ENCODE measurements at places on chromosomes 16 and 17.

- no peak for DNase-seq
Measured at GRCh38 chr16:65021852-65022595, 99.8 kb downstream of the CDH11 start.

GRCh38 chr16:71966932-71967331 is 33.3 kb downstream of the PKD1L3 start:
- no peak for DNase-seq

GRCh38 chr17:19533036-19533717 is 477 bp upstream of the SLC47A1 start:
- DNase-seq = no peak

- DNase-seq = no peak
Measured at GRCh38 chr17:56637254-56637653, 43.8 kb downstream of the NOG start.

GRCh38 chr17:68868708-68869107 is 86.5 kb downstream of the ABCA8 start:
- no peak for DNase-seq

DNA sequence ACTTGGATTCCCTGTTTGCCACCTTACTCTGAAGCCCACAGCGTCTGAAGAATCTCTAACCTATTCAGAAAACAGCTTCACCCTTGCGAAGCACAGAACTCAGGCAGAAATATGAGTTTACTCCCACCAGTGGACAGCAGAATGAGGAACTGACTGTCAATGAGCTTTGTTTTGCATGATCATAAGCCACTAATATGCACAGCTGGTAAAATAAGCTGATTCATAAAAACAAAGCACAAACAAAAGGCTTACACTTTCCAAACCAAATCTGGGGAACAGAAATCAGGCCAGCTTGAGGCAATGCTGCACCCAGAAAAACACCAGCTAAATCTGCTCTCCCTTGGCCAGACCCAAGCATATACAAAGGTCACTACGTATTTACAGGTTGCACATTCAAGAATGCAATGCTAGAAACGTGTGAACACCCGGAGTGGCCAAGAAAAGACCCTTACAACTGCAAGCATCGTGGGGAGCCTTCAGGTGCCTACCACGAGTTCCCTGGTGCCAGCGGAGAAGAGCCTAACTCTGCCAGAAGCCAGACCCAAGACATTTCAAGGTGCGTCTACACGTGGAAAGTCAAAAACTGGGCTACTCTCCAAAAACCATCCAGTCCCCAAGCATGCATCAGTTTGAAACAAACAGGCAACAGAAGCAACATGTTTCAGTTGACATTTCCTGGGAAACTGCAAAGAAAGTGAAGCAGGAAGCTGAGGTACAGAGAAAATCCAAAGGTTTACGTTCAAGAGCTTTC is 207.1 kb downstream of the ZFHX3 start:
- DNase-seq = no peak

DNA sequence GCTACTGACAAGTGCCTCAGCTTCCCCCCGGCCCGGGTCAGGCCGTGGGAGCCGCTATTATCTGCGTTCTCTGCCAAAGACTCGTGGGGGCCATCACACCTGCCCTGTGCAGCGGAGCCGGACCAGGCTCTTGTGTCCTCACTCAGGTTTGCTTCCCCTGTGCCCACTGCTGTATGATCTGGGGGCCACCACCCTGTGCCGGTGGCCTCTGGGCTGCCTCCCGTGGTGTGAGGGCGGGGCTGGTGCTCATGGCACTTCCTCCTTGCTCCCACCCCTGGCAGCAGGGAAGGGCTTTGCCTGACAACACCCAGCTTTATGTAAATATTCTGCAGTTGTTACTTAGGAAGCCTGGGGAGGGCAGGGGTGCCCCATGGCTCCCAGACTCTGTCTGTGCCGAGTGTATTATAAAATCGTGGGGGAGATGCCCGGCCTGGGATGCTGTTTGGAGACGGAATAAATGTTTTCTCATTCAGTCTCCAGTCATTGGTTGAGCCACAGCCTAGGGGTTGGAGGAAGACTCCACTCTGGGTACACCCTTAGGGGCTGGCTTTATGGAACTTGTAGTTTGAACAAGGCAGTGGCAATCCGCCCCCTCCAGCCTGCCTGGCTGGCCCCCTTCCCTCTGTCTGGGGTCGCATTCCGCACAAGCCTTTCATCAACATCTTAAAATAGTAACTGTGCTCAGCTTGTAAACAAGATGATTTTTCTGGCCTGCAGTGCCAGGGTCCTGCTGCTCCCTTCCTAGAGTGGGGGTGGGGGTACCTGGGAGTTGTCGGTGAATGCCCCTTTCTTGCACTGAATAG is 4.1 kb downstream of the SYNGR2 start:
- no peak for DNase-seq

DNA sequence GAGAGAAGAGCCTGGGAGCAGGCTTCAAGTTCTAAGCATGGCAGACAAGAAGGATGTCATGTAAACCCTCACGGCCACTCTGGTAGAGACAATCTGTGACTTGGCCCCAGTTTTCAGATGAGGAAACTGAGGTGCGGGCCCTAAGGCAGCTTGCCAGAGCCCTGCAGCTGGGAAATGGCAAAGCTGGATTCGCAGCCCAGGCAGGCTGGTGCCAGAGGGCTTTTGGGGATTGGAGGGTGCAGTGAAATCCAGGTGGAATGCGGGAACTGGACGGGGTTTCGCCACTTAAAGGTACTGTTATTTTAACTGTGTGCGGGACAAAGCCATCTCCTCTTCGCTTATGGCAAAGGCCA is 477 bp upstream of the OSGIN1 start:
- no peak for DNase-seq

- DNase-seq = no peak
Measured at GRCh38 chr16:87618216-87618615, 15.9 kb downstream of the JPH3 start.

DNA sequence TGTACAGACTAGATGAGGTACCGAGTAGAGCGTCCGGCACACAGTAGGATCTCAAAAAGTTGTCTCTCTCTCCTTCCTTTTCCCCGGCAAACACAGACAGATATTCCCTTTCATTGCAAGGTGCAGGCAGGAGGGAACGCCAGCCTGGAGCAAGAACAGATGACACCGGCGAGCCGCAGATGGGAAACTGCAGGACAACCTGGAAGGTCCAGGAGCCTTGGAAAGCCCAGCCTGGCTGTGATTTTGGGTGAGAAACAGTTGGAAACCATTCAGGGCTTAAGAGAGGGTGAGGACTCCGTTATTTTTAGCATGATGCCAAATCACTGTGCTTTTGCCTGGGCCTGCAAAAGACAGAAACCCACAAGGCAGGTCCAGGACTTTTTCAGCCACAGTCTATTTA is 7.3 kb downstream of the CDH11 start:
- no peak for DNase-seq

DNA sequence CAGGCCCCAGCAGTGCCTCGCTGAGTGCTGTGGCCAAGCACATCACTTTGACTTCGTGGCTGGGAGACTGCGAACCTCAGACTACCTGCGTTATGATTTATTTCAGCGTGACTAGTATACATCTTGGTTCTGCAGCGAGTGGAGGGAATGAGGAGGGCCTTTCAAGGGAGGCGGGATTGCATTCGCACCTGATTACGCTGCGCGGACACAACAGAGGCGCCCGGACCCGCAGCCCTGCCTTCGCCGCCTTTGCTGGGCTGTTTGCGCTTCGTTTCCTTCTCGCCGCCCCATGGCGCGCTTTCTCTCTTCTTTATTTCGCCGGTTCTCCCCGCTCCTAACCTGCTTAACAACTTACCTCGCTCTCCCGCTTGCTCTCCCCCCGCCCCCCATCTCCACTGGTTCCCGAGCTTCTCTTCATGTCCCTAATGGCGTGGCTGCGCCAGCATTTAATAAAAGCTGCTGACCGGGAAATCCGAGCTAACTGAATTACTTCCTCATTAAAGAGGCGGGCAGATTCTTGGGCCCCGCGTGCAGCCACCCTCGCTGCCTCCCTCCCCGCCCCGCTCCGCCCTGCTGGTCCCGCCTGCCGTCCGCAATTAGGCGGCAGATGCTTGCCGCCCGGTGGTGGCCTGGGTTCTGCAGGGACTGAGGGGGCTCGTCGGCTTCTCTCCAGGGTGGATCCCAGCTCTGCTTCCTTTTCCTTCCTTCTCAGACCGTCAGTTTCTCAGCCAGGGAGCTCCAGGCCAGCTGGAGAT is 257.6 kb upstream of the SDK2 start:
- DNase-seq = no peak

DNA sequence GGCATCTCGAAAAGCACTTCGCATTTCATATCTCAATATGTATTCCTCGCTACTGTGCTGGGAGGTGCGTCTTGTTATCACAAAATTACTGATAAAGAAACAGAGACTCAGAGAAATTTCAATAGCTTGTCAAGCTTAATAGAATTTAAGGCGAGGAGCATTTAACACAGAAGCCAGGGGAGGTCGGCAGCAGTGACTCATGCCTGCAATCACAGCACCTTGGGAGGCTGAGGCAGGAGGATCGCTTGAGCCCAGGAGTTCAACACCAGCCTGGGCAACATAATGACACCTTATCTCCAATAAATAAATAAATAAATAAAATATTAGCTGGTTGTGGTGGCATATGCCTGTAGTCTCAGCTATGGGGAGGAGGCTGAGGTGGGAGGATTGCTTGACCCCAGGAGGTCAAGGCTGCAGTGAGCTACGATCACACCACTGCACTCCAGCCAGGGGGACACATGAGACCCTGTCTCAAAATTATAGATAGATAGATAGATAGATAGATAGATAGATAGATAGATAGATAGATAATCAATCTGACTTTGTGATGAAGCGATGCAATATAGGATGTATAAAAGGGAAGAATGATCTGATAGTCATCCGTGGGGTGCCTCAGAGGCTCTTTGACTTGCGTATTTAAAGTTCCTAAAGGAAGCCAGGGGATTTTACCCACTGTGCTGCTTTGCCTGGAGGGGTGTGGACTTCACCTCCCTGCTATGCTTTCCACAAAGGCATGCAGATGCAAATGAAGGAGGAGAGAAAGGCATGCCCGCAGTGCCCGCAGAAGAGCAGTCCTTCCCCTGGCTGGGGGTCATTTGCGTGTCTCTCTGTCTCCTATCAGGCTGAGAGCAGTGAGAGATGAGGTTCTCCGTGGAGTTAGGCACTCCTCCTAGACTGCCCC is 15.9 kb upstream of the USP10 start:
- DNase-seq = no peak

DNA sequence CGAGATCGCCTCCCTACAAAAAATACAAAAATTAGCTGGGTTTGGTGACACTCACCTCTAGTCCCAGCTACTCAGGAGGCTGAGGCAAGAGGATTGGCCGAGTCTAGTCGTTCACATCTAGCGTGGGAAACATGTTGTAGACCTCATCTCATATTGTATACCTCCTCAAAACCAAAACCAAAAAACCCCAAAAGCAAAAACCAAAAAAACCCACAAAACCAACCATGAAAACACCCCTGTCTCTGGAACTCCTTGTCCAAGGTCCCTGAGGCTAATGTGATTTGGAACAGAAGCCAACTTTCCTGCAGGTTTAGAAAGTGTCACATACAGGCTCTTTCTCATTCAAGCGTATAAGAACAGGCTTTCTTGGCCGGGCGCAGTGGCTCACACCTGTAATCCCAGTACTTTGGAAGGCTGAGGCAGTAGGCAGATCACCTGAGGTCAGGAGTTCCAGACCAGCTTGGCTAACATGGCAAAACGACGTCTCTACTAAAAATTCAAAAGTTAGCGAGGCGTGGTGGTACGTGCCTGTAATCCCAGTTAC is 29.0 kb downstream of the RAB11FIP3 start:
- DNase-seq = no peak

- DNase-seq = no peak
Measured at GRCh38 chr16:72989579-72990551, 58.1 kb downstream of the ZFHX3 start.

GRCh38 chr17:44628243-44629188 is 27.8 kb upstream of the MEIOC start:
- no peak for DNase-seq

DNA sequence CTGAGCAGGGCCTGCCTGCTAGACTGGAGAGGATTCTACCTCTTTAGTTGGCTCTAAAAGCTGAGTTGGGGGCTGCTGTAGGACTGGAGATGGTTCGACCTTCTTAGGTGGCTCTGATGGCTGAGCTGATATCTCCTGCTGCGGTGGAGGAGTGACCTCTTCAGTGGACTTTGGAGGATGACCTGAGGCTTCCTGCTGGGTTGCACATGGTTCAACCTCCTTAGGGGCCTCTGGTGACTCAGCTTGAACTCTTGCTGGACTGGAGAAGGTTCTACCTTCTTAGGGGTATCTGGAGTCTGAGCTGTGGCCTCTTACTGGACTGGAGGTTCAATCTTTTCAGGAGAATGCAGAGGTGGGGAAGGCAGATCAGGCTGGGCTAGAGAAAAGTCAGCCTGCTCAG is 48.9 kb upstream of the TMEM97 start:
- no peak for DNase-seq

- no peak for DNase-seq
Measured at GRCh38 chr17:64718058-64718457, 56.0 kb upstream of the SMURF2 start.

DNA sequence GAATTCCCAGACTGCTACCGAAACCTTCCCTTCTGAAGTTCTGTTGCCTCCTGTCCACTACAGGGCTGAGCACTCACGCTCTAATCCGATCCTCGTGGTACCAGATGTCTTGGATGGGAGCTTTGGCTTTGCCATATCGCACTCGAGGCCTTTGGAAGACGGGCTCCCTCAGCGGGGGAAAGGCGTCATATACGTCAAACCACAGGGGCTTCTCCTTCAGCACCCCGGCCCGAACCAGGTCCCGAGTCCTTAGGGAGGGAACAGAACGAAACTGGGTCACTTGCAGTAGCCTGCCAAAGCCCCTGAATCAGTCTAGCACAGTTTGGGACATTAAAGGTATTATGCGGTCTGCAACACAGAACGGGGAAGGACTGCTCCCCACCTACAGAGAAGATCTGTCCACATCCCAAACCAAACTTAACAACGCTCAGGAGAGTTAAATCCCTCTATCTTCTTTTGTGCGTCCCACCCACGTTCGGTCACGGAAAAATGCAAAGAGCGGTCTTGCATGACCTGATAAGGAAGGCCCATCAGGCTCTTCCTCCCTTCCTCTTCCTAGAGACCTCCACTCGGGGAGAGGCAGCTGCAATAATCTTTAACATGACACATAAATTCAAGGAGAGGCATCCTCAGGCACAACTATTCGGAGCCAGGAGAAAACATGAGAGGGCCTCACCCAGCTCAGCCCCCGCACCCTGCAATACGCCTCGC is 526 bp downstream of the MRPS23 start:
- no peak for DNase-seq

- no peak for DNase-seq
Measured at GRCh38 chr17:4215882-4216570, 47.8 kb downstream of the ANKFY1 start.

DNA sequence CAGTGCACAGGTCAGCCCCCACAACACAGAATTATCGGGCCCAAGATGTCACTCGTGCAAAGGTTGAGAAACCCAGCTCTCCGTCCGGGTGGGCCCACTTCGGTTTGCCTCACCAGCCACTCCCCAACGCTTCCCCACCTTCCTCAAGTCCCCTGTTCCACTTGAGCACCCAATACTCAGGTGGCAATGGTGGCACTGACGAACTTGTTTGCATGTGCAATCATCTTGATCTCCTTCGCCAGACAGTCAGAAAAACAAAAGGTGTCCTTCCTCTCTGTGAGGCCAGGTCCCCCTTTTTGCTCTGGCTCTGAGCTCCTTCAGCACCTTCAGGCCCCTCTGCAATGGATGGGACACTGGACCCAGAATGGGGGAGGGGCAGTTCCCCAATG is 3.7 kb downstream of the GGA2 start:
- no peak for DNase-seq
